Central memory CD8-positive, alpha-beta T cell (primary cell): ENCODE measurements at places on chromosomes 12 and 14.

GRCh38 chr12:53115112-53115890 is 12.0 kb downstream of the SOAT2 start:
- DNase-seq, result no peak

DNA sequence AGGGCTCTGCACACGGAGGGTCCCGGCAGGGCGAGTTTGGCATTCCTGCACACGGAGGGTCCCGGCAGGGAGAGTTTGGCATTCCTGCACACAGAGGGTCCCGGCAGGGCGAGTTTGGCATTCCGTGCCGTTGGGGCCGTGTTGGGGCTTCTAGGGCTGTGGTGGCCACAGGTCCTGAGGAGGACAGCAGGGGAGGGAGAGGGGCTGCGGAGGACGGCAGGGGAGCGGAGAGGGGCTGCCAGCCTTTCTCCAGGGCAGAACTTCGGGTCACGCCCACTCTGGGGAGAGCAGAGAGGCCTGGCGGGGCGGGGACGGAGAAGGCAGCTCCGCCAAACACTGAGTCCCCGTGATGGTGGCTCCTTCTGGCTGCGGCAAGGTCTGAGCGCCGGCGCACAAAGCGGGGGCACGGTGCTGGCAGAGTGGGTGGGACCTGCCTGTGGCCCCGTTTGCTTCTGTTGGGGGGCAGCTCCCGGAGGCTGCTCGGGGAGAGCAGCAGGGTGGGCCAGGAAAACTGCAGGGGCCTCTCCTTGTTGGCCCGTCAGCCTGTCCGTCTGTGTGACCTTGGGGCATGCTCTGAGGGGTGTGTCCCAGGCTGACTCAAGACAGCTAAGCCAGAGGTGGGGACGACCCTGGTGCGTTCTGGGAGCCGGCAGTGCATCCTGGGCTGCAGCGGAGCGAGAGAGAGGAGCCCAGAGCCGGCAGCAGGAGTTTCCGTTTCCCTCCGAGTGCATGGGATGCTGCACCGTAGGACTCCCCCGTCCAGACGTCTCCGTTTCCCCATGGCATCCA is 60.2 kb downstream of the LRCOL1 start:
- no peak for DNase-seq

DNA sequence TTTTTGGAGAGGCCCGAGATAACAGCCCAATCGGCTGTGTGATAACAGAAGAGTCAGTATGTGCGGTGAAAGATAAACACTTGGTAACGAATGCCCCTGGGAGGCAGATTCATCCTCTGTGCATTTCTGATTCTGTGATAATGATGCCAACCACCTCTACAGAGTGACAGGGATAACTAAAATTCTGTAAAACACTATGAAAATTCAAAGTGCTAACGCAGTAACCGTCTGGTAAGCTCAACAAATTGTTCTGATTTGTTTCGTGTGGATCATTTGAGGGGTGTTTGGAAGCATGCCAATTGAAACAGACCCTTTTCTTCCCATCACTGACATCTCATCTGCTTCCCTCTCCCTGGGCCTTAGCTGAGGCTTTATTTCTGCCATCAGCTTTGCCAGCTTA is 76.3 kb downstream of the ESR2 start:
- no peak for DNase-seq

GRCh38 chr12:66041651-66042363 is 88.7 kb downstream of the LLPH start:
- DNase-seq, result no peak

GRCh38 chr14:68566075-68566474 is 226.8 kb downstream of the ZFP36L1 start:
- DNase-seq, result no peak

DNA sequence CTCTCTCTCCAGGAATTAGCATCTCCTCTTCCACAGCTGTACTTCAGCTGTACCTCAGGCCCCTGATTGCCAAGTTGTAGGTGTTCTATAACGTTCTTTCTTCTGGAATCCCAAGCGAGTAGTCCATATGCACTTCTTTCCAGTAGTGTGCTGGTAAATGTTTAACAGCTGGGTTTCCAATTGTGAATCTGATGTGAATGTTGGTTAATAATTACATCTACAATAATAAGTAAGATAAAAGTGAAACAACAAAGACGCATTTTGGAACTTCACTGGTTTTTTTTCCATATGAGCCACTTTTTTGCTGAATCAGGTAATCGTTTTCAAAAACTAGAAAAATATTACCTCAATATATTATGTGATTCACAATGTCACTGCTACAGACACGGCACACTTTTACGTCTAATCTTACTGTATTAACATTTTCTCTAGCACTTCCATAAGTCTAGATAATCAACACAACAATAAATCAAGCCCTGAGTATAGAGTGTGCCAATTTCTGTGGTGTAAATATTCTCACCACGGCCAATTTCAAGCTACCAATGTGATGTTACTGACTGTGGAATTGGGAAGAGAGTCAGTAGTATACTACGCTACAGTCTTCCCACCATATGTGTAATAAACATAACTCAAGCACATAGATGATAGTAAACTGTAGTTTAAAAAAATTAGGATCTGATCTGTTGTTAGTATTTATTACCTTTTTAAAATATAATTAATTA is 113.0 kb downstream of the ZFP36L1 start:
- DNase-seq, result no peak

DNA sequence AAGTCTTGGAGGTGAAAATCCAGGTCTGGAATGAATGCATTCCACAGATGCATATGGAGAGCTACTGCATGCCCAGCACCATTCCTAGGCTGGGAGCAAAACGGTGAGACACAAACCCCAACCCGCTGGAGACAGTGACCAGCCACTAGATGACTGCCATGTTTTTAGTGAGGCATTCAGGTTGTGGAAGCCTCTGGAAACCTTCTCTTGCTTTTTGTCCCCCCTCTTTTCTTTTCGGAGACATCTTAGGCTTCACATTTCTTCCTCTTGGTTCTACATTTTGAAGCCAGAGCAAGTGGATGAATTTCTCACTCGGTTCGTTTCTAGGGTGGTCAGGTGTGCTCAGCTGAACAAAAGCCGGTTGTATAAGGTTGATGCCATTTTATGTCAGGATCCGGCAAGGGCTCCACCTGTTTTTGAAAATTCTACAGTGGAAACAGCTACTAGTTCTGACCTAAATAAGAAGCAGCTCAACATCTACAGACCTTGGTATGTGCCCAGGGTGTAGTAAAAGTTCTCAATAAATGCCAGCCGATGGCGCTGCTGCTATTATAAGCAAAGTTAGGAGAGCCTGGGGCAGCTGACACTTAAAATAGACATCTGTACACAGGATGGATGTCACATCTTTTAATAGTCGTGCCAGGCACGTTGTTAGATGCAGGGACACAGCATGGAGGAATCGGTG is 1.8 kb upstream of the ZNF839 start:
- no peak for DNase-seq

DNA sequence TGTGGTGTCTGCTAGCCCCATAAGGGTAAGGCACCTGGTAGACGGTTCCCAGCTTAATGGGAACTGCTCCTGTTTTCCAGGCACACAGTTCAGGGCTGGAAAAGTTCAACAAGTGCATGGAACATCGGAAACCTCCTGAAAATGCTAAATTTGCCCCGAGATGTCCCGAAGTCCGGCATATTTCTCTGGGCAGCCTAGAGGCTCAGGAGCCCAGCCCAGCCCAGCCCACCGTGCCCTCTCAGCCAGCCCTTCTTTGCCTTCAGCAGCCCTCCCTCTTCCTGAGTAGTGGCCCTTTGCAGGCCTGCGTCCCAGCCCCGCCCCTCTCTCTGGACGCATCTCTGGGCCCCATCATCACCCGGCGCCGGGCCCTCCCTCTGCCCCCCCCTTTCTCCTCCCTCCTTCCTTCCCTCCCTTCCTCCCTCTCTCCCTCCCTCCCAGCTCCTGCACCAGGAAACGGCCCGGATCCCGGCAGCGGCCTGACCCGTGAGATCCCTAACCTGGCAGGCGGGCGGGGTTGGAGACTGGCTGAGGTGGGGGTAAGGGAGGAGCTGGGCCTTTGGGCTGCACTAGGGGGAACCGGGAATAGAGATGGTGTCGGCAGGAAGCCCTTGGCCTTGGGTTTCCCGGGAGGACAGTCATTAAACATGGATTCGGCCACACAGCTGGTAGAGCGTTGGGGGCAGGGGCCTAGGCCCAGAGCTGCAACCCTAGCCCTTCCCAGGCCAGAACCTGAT is at the start of gene BCL2L2:
TSS of gene BCL2L2 (plus strand) at position 422 of the 734 bp plus-strand sequence. CDS start 935 bp downstream, outside the sequence.
- DNase-seq, result no peak

DNA sequence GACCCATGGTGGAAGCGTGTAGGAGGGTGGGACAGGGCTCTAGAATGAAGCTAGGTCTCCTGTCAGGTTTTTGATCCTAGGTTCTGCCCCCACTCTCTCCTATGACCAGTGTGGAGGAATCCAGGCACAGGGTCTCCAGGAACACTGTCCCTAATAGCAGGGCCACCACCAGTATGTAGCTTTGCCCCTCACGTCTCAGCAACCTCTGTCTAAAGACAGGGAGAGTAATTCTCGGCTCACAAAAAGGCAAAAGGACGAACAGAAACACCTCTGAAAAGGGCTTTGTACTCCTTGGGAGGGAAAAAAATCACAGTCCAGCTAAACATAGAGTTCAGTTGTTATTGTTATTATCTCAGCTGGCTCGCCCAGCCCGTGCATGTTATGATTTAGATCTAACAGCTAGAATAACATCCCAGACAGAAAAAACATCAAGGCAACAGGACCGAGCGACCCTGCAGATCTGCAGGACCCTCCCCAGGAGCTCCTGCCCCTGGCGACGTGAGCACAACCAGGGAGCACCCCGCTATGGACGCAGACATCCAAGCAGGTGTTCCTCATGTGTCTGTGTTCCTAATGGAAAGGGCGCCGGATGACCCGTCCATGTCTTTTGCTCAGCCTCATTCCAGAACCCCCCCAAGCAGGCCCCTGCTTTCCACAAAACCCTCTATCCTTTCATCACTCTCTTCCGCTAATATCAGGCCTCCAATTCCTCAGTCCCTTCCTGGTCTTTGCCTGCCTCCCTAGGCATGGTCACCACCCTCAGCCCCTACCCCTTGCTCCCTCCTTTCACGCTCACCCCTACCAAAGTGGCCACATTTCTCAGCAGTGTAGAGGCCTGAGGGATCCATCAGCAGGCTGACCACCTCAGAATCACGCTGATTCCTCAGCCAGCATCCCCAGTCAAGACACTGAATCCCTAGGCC is 14.2 kb upstream of the SLC6A12 start:
- DNase-seq, result no peak

DNA sequence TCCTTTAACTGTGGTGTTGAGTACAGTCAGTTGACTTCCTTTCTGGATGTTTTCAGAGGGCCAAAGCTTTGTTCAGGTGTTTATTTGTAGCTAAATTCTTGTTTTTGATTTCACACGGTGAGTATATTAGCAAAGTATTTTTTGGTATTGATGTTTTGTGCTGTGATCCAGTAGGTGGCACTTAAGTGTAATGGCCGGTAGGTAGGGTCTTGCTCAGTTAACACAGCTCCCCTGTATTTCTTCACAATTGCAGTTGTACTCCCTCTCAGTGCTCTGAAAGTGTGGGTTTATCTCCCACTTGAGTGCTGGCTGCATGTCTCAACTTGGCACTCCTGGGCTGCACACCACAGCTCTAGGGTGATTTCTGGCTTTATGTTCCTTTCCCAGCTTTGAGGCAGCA is 339.5 kb downstream of the AEBP2 start:
- no peak for DNase-seq

- no peak for DNase-seq
These were observed 391 bp downstream of the SERPINA4 start for GRCh38 chr14:94561656-94562010.

GRCh38 chr12:104673696-104674482 is 217.1 kb downstream of the CHST11 start:
- no peak for DNase-seq

DNA sequence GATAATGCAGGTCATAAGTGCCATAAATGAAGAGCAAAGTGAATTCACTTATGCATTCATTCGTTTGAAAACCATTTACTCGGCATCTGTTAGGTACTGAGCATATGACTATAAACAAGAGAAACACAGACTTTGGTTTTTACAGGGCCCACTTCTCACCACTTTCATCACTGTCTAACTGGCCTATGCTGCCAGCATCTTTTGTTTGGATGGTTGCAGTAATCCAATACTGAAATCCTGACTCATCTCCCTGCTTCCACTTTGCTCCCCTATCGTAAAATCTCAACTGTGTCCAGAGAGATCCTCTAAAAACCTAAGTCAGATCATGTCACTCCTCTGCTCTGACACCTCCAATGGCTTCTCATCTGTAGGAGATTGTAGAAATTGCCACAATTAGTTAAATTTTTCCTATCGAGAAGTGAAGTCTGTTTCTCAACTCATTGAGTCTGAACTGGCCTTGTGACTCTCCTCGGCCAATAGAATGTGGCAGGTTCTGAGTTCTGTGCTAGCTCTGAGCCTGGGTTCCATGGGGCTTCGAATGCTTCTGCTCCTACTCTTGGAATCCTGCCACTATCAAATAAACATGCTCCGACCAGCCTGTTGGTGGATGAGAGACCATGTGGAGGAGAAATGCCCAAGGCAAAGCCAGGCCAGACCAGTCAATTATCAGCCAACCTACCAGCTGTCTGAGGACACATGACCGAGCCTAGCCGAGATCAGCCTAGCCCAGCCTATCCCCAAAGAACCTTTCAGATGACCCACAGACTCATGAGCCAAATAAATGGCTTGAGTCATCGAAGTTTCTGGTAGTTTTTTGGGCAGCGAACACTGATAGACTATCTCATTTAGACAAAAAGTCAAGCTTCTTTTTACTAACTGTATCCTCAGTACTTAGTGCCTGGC is 2.2 kb upstream of the BATF start:
- DNase-seq, result no peak

DNA sequence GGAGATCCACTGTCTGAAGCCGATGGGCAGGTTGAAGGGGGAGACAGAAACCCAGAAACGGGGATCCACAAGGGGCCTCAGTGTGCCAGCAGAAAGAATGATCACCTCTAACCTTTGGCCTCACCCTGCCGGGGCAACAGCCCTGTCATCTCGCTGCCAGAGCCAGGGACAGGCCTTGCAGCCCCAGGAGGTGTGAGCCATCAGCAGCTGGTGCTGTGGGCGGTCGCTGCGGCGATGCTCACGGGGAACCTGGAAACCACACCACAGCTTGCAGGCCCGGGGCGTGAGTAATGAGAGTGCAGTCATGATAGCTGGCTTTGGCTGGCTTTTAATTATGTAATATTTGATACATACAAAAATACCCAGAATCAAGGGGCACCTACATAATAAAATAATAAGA is 4.7 kb upstream of the TTC7B start:
- DNase-seq, result peak; percentile 44

GRCh38 chr12:76611533-76611932 is 52.0 kb upstream of the OSBPL8 start:
- no peak for DNase-seq

DNA sequence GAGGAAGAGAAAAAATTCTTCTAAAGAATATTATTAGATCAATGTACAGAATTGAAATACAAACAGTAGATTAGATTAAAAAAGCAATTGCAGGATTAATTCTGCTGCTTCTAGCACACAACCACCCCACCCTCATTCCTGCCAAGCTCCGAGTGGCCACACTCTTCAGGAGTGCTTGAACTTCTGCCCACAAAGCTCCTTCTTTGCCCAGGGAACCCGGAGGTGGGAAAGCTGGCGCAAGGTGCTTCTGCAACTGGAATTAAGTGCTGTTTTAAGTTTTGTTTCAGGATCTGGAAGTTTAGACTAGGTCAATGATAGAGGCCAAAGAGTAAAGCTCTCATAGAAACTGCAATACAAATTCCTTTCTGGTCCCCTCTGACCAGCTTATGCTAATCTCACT is 94.1 kb upstream of the BMP4 start:
- DNase-seq, result no peak

GRCh38 chr14:93727039-93727740 is 61.1 kb downstream of the PRIMA1 start:
- no peak for DNase-seq
